ENCODE measurements at places on chromosomes 6 and 20.

GRCh38 chr6:31272436-31272835 is 544 bp upstream of the HLA-C start:
- DNase-seq = peak; percentile 21

- no peak for DNase-seq
These were observed 19.5 kb downstream of the MAP1LC3A start for GRCh38 chr20:34578025-34578424.

DNA sequence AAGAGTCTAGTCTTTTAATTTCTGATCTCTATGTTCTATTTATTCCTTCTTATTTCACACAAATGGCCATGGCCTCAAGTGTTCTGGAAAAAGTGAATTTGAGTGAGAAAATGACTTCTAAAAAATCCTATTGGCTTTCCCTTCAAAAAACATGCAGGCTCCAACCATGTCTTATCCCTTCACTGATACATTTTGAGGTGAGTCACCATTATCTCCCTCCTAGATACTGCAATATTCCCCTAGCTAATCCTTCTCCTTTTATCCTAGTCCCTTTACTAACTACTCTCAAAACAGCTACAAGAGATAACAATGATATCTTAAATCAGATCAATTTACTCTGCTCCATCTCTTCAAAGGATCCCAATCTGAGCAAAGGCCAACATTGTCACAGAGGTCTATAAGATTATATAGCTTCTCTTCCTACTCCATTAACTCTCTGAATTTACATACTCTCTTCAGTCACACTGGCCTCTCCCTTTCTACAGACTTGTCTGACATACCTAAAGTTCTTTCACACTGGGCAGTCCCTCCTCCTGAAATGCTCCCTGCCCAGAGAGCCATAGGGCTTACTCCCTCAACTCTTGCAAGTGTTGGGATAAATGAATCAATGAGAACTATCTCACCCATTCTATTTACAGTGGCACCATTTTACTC is 129.2 kb downstream of the TENT5A start:
- no peak for DNase-seq

DNA sequence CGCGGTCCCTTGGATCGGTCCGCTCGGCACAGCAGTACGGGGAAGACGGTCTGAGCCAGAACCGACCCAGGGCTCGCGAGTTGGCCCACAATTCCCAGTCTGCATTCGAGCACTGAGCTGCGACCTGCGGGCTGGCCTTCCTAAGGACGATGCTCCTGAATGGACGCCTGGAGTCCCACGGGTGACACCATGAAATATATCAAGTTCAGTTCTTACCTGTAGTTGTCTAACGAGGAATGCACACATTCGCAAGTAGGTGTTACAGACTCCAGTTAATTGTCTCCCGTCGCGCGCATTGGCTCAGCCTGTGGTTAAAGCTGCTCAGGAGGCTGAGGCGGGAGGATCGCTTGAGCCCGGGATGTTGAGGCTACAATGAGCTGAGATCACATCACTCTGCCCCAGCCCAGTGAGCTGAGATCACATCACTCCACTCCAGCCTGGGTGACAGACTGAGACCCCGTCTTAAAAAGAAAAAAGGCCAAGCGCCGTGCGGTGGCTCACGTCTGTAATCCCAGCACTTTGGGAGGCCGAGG is 802 bp downstream of the PEX7 start:
- no peak for DNase-seq

DNA sequence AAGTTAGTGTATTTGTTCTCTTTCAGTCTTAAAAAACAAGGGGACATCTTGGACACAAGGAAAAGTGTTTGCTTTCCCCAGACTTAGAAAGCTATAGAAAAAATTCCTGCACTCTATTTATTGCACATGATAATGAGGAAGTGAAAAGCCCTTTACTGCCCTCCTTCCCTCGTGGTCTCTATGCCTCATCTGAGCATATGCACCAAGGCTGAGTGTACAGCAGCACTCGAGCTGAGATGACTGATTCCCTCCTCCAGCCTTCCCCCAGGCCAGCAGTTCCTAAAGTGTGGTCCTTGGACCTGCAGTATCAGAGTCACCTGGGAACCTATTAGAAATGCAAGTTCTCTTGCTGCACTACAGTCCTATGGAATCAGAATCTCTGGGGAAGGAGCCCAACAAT is 14.3 kb upstream of the LAMP5 start:
- DNase-seq = no peak

GRCh38 chr20:4763261-4763660 is 41.6 kb downstream of the PRND start:
- DNase-seq = no peak

GRCh38 chr6:126886106-126886505 is 232.4 kb upstream of the RSPO3 start:
- no peak for DNase-seq

GRCh38 chr6:130377371-130377770 is 11.6 kb downstream of the TMEM200A start:
- no peak for DNase-seq

- DNase-seq = no peak
These were observed 88.0 kb upstream of the UST start for GRCh38 chr6:148658681-148659430.

- DNase-seq = peak; percentile 44
These were observed 428.7 kb upstream of the SOX4 start for GRCh38 chr6:21164768-21165326.

DNA sequence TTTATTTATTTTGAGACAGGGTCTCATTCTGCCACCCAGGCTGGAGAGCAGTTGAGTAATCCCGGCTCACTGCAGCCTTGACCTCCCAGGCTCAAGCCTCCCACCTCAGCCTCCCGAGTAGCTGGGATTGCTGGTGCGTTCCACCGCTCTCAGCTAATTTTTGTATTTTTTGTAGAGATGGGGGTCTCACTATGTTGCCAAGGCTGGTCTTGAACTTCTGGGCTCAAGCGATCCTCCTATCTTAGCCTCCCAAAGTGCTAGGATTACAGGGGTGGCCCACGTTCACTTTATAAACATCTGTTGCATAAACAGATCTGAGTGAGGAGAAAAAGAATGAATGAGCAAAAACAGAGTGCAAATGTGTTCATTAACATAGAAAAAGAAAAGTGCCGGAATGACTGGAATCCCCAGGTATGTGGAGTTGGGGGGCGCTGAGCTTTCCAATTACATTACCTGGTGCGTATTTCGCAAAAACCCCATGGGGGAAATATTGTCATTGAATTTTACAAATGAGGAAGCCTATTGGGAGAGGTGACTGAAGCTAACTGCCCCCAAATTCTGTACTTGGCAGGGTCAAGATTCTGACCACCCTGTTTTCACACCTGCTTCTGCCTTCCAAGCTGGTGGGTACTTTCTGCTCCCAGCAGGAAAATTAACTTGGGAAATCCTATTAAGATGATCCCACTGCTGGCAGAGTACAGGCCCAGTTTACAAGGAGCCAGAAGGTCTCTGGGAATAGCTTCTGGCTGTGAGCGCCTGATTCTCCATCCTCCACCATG is 207.7 kb upstream of the JARID2 start:
- no peak for DNase-seq

GRCh38 chr6:144549837-144550747 is 265.0 kb downstream of the UTRN start:
- DNase-seq = no peak

- no peak for DNase-seq
These were observed 18.1 kb upstream of the ZBP1 start for GRCh38 chr20:57638173-57638894.

Measured in EL (cell line).